ENCODE measurements at places on chromosomes 2 and 18.
A peak's percentile ranks its signal among the peaks of the same experiment; 100 is the strongest.

DNA sequence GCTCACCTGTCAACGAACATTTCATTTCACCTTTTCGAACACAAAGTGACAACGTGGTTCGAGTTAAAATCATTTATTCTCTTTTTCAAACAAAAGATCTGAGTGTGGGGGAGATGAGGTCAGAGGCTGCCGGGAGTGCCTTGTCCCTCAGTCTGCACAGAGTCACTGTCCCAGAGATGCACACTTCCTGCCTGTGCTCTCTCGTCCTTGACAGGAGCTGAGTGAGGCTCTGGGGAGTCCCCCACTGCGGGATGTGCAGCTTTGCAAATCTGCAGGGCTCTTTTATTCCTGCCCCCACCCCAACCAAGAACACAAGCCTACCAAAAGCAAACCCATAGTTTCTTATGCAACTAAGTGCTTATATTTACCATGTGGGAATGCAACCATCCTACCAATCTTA is 497.8 kb downstream of the EIPR1 start:
- no peak for DNase-seq

DNA sequence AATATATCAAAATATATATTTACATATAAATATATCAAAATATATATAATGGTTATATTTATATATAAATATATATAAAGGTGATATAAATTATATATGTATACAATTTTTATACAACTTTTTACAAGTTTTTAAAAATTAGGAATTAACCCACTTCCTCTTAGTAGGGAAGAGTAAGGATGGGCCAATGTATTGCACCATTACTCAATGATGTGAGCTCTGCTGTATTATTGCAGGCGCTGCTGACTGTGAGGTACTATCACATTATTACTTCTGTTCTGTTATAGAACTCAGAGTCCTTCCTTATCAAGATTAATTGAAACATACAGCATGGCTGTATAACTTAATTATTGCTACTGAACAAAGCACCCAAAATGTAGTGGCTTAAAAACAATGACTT is 46.0 kb downstream of the CCDC195 start:
- no peak for DNase-seq

GRCh38 chr2:100529900-100530299 is 32.9 kb upstream of the PDCL3 start:
- no peak for DNase-seq

DNA sequence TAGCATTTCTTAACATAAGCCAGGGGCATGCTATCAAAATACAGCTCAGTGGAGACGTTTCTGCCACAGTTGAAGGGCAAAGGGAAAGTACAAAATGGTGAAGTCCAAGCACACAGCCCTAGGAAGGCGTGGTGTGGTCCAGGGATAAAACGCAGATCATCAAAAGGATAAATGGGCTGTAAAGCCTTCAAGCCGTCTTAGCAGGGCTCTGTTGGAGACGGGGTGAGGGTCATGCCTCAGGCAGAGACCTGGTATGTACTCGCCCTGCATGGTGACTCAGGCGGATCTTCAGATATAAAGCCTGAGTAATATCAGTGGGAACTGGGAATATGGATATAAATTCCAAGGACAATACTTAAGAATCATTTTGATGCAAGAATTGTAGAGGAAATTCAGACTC is 61.2 kb downstream of the NGEF start:
- no peak for DNase-seq

GRCh38 chr18:11840493-11840892 is 10.7 kb upstream of the CHMP1B start:
- no peak for DNase-seq

DNA sequence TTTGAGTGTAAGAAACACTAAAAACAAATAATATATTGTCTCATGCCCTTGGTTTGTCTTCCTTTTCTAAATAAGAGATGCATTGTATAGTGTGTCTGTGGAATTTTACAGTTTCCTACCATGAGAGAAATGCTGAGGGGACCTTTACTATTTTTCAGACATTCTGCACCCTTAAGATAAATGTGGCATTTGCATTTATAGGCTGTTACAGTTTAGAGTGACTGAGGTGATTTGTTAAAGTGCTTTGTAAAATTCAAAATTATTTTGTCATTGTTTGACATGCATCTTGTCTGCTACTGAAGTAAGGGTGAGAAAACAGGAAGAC is 78.9 kb upstream of the ZSWIM2 start:
- no peak for DNase-seq

DNA sequence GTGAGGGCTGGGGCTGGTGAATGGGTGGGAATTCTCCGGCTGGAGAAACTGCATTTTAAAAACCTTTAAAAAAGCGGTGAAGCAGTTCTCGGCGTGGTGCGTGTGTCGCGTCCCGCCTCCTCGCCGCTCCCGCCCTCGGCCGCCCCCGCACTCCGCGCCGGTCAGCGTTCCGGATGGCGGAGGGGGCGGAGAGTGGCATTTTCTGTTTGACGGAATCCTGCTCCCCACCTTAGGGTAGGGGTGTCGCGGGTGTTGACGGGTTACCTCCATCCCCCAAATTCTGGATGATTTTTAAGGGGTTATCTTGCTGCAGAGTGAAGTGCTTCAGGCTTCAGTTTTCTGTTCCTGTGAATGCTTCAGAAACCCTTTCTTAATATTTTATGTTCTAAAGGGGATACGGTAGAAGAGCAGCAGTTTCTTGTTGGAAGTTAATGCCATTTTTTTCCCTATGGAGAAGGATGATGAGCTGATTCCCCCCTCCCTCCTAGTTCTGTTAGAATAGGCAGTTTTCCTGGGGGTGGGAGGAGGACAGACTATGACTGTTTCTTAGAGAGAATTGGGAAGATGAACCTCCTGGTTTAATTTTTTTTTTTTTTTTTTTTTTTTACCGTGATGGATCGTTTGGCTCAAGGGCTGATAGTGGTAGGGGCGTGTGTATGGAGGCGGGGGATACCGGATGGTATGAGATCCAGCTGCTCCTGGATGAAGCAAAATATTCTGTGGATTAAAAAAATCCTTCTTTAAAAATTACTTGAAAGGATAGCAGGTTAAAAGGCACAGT is 756 bp downstream of the ABI2 start:
- DNase-seq = peak; percentile 37

- DNase-seq = no peak
These were observed 47.0 kb upstream of the SEMA4C start for GRCh38 chr2:96916646-96917543.

- peak; percentile 40 for DNase-seq
These were observed 2.0 kb downstream of the ZNF521 start for GRCh38 chr18:25349926-25350487.

DNA sequence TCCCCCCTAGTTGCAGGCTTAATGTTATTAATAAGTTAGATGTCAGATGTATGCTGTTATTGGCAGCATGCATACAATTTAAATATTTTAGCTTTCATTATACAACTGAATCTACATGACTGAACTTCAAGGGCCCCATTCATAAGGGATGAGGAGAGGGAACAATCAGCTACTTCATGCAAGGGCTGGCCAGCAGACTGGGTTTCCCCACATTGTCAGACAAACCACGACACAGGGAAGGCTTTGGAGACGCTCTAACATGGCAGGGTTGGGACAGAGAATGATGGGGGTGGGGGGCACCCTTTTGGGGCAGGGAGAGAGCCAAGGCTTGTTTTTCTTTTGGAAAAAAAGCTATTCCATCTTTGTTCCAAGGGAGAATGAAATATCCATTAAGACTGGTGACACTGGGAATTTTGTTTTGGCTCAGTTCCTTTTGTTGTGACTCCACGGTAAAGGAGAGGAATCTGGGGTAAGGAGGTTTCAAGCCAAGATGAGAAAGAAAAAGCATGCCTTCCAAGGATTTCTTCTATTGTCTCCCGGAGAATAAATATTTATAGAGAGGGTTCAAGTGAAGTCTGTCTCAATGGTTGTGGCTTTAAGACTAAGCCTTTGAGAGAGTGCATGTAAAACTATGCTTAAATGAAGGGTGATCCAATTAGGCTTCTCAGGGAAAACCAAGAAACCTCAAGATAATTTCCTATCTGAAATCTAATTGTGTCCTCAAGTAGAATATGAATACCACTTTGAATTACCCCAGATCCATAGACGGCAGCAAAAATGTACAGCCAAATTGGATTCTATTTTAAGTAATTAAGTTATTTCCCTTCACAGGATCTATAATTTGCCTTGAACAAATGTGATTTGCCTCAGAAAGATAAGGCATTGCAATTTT is 5.4 kb downstream of the CXCR4 start:
- DNase-seq = no peak

DNA sequence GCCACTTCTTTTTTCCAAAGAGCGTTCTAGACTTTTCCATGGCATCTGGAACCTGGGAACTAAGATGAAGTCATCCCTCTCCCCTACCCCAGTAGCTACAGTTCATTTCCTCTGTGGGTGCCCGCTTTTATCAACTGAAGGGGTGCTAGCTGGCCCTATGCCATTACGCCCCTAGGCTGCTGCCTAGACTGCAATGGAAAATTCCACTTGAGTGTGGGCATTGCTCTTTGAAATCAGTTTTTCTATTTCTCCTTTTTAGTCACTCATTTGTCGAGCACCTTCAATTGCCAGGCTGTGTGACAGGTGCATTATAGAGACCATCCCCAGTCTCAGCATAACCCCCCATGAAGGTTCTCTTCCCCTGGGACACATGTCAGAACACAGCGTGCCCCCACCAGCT is 7.3 kb downstream of the TEX51 start:
- no peak for DNase-seq

DNA sequence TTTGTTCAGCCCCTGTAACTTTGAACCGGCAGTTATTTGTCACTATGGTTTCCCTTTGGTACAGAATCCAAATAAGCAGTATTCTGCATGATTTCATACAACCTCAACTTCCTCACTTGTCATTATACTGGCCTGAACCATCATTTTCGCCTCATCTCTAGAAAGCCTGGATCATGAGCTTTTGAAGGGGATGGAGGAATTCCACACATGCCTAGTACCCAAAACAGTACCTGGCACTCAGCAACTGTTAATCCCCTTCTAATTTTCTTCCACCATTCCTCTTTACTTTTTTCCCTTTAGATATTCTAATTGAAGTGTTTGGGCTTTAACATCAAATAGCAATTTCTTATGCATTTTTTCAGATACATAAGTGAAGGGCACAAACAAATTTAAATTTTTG is 1574.4 kb upstream of the NXPH2 start:
- no peak for DNase-seq

GRCh38 chr2:33220533-33220932 is 255.9 kb upstream of the RASGRP3 start:
- DNase-seq = no peak

GRCh38 chr18:57131101-57131500 is 15.8 kb upstream of the BOD1L2 start:
- DNase-seq = no peak
